ENCODE measurements at places on chromosomes 3 and 15.

GRCh38 chr3:167820102-167820865, 84.8 kb downstream of the SERPINI1 start:
- DNase-seq = no peak

DNA sequence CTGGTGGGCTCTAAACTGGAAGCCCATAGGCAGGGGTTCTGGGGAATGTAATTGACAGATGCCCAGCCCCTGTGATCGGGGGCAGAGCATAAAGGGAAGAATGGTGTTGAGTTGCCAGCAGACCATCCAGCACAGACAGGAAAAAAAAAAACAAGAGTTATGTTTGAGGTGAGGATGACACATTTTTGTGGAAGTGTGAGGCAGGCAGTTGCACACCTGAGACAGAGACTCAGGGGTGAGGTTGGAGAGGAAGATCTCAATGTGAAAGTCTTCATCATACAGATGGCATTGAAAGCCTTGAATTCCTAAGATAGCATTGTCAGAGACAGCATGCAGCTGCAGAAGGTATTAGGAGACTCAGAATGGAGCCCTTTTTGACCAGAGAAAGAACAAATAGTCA, 18.6 kb upstream of the ST8SIA2 start:
- DNase-seq = no peak

DNA sequence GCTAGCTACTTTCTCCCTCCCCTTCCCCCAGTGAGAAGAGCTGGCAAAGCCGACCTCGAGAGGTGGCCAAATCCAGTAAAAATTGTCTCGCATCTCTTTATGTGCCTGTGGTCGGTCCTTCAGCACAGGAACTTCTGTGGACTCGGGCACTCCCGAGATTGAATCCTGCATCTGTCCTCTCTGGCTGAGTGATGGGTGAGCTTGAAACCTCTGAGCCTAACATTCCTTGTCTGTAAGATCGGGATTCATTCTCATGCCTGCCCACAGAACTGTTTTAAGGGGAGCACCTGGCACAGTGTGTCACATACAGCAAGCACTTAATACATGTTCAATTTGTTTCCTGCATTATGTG, 11.3 kb downstream of the CX3CR1 start:
- no peak for DNase-seq

GRCh38 chr3:172751175-172751704, 714 bp downstream of the ECT2 start:
- no peak for DNase-seq

- DNase-seq = no peak
Observed at GRCh38 chr3:101898752-101899169, 49.4 kb downstream of the NFKBIZ start.

All from T follicular helper cell (primary cell).